ENCODE measurements at places on chromosomes 3 and 15. TPM values are rescaled to one million over a fixed set of nuclear protein-coding genes. Genes with fewer than 3 reads are reported as not detected.

Gene NLGN1
- not detected for polyA plus RNA-seq

DNA sequence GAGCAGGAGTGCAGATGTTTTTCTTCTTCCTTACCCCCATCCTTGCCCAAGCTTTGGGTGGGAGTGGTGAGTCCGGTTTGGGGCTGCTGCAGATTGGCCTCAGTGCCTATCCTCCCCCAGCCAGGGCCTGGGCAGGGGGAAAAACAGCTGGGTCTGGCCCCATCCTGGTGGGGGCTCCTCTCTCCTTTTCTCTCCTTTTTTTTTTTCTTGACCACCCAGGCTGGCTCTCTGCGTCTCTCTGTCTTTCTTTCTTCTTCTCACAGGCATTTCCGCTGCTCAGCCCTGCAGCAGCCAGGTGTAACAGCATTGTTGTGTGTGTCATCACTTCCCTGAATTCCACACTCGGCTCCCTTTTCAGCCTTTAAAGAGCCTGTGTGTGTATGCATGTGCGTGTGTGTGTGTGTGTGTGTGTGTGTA, 2.0 kb downstream of the FOXL2NB start:
- no peak for DNase-seq

- no peak for DNase-seq
These were observed 17.9 kb downstream of the IL12A start for GRCh38 chr3:160006282-160007163.

- no peak for DNase-seq
These were observed 19.6 kb upstream of the IGSF10 start for GRCh38 chr3:151480492-151480891.

Gene FAM162A
- polyA plus RNA-seq: 113 TPM

- no peak for DNase-seq
These were observed 25.9 kb downstream of the SLC9A9 start for GRCh38 chr3:143822374-143822773.

- no peak for DNase-seq
These were observed 39.1 kb downstream of the SCAPER start for GRCh38 chr15:76866008-76866407.

- no peak for DNase-seq
These were observed 43.6 kb downstream of the NMNAT3 start for GRCh38 chr3:139634111-139634635.

Gene STAB1
- polyA plus RNA-seq: 0.05 TPM

Gene BLOC1S6
- 50.0 TPM for polyA plus RNA-seq

DNA sequence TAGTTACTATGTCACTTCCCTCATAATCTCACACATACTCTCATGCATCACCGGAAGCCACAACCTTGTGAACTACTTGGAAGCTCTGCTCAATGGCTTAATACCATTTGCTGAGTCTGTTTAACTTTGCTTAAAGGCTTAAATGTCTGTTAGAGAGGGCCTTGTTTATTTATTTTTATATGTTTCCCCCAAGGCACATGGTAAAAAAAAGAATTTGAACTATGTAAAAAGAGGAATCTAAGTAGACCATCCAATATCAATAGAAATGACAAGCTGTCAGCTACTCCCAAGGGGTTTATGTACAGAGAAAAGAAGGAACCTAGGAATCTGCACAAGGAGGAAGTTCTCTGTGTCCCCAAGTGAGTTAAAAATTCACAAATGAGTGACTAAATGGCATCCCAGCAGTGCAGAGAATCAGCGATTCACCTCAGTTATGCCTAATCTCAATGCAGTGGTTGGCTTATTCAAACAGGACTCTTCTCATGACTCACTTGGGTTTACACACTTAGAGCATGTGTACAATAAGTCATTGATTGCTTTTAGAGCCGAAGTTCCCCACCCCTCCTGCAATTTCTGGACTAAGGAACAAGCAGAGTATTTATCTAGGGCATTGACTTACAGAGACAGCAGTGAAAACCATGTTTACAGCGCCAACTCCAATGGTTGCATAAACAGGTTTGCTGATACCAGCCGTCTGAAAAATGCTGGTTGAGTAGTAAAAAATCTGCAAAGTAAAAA, 24.4 kb downstream of the SLC2A2 start:
- DNase-seq: no peak

- no peak for DNase-seq
These were observed 642.5 kb downstream of the GRM7 start for GRCh38 chr3:7503431-7503830.

GRCh38 chr3:195692354-195692685, 28.5 kb upstream of the MUC20 start:
- no peak for DNase-seq

DNA sequence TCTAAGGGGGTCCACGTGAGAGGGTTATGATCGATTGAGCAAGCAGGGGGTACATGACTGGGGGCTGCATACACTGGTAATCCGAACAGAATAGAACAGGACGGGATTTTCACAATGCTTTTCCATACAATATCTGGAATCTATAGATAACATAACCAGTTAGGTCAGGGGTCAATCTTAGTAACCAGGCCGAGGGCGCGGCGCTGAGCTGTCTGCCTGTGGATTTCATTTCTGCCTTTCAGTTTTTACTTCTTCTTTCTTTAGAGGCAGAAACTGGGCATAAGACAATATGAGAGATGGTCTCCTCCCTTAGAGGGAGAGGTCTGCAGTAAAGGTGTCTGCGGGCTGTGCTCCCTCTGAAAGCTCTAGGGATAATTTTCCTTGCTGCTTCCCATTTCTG, 261.3 kb downstream of the XXYLT1 start:
- no peak for DNase-seq

Data from CD8-positive, alpha-beta memory T cell (primary cell).